ENCODE measurements at places on chromosomes 6 and 20. TPM values are rescaled to one million over a fixed set of nuclear protein-coding genes. Genes with fewer than 3 reads are reported as not detected.

Gene MDFI
- total RNA-seq: 44.0 TPM

Gene GRM4
- total RNA-seq: not detected

Gene FITM2
- 4.1 TPM for total RNA-seq

Gene SPATS1
- total RNA-seq: not detected

Gene COL9A3
- total RNA-seq: 0.99 TPM

Gene KCNK16
- not detected for total RNA-seq

Gene SULF2
- total RNA-seq: 85.0 TPM

Gene TPBG
- 3.4 TPM for total RNA-seq

Gene SPATA25
- 0.44 TPM for total RNA-seq
